SJSA1 (cell line): ENCODE measurements at places on chromosomes 16 and 17. TPM values are rescaled to one million over a fixed set of nuclear protein-coding genes. Genes with fewer than 3 reads are reported as not detected.

DNA sequence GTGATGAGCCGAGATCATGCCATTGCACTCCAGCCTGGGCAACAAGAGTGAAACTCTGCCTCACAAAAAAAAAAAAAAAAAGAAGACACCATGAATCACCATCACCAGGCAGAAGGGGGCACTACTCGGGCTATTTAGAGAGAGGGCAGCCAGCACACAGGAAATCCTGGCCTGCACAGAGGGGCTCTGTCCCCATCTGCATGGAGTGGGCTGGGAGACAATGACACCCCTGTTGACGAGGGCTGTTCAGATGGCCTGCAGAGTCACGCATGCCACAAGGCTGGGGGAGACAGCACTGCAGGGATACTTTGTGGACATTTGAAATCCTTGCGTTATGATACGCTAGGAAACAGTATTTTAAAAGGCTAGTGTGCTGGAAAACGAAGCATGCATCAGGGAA is 48.3 kb downstream of the CUEDC1 start:
- DNase-seq: no peak

DNA sequence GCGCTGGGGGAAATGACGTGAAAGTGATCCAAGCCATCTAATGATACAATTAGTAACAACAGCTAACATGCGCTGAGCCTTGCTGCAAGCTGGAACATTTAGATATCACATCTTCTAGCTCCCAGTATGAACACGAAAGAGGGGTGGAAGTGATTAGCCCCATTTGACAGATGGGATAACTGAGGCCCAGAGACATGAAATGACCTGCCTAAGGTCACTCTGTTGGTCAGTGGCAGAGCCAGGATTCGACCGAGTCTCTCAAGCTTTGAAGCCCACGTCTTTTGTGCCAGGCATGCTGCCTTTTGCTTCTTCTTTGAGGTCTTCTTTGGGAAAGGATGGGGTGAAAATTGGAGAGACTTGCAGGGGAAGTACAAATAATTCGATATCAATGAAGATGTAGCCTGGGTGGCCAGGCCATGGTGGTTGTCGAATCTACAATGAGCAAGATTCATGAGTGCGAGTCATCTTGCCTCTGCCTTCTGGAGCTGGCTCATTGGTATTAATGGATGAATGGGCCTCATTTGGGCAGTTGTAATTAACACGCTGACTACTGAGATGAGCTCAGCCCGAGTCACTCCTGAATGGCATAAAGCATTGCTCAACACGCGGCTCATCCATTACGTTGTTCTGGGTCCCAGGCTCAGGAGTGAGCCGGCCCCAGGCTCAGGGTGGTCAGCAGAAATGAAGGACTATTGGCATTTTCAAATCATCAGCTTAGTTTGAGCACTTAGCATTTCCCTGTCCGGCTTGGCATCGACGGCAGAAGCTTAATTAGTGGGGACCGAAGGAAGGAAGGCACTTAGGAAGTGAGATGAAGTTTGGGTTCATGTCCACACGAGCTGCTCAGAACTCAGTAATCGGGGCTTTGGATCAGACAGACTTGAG is 28.0 kb upstream of the GPRC5B start:
- no peak for DNase-seq

DNA sequence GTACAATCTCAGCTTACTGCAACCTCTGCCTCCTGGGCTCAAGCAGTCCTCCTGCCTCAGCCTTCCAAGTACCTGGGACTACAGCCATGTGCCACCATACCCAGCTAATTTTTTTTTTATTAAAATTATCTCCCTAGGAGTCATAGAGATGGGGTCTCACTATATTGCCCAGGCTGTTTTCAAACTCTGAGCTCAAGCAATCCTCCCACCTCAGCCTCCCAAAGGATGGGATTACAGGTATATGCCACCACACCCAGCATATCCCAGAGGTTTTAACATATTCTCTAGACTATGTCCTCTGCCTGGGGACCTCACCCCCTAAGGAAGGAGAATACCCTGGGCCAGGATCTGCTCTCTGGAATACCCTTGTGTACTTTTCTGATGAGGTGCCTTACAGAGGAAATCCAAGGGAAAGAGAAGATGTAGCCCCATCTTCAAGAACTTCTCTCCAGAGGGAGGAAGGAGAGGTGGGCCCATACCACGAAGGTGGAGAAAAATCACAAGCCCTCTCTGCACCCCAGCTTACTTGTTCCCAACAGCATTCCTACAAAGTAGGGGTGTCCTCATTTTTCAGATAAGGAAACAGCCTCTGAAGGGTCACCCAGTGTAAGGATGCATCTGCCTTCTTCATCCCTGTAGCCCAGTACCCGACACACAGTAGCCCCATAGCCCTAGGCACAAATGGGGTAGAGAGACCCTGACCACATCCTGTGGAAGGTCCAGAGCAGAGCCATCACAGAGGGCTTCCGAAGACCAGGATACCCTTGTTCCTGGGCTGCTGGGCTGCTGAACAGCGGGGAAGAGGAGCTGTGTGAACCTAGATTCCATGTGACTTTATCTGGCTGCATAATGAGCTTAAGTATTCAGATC is 151.6 kb downstream of the SOCS1 start:
- no peak for DNase-seq

The DYNLRB2 gene
- total RNA-seq: not detected in 2 replicates
